ENCODE measurements at places on chromosomes 5 and 9. TPM values are rescaled to one million over a fixed set of nuclear protein-coding genes. Genes with fewer than 3 reads are reported as not detected.
A peak's percentile ranks its signal among the peaks of the same experiment; 100 is the strongest.

- no peak for DNase-seq
Measured at GRCh38 chr9:11618241-11618805, 1005.5 kb upstream of the PTPRD start.

DNA sequence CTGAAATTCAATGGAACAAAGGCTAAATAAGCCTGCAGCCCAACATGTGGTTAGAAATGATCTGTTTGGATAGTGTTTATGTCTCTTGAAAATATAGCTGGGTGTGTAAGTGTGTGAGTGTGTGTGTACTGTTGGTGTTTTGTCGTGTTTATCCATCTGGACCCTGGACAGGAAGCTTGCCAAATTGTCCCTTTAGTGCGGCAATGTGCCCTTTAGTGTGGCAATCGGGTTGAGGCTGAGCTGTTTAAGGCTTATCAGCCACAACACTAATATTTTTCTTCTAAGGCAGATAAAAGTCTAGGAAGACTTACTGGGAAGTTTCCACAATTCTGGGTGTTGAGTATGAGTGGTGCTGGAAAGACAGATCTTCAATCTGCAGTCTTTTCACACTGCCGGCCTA is 180.2 kb downstream of the YTHDC2 start:
- no peak for DNase-seq

DNA sequence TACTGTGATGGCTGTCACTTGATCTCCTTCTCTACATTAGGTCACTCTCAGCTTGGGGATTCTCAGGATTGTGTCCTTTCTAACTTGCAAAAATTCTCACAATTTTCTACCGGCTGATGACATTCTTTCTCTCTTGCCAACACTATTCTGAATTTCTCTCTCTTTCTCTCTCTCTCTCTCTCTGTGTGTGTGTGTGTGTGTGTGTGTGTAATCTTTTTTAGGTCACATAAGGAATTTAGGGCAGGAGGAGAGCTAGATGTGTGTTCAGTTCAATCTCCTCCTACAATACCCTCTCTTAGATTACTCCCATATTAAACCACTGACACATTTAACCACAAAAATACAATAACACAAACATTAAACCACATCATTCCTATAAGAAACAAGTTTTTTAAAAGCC is 242.3 kb upstream of the NREP start:
- DNase-seq = no peak

- no peak for DNase-seq
Measured at GRCh38 chr5:95963650-95964410, 2.2 kb upstream of the ELL2 start.

- no peak for DNase-seq
Measured at GRCh38 chr9:119736491-119737454, 367.5 kb upstream of the BRINP1 start.

DNA sequence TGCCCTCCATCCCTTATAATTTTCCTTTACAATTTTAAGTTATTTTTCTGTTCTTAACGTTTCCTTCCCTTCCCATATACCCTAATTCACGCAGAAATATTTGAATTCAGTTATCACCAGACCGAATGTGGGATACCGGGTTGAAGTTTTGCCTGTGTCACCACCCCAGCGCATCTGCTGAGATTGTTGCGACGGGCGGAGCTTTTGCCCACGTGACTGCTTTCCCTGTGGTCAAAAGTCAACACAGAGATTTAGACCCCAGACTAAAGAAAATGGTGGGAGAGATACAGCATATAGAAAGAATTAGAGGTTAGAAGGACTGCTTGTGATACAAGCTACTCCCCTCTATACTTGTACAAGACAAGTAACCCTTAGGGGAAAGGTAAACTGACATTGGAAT is 326.4 kb upstream of the CTNND2 start:
- no peak for DNase-seq

- no peak for DNase-seq
Measured at GRCh38 chr9:96859461-96860198, 5.3 kb upstream of the ZNF782 start.

- peak; percentile 78 for DNase-seq
Measured at GRCh38 chr9:127869310-127870152, 7.9 kb downstream of the AK1 start.

GRCh38 chr9:35923927-35924763 is 14.9 kb downstream of the SPAAR start:
- no peak for DNase-seq

- DNase-seq = no peak
Measured at GRCh38 chr5:138448481-138449398, 9.9 kb downstream of the REEP2 start.

DNA sequence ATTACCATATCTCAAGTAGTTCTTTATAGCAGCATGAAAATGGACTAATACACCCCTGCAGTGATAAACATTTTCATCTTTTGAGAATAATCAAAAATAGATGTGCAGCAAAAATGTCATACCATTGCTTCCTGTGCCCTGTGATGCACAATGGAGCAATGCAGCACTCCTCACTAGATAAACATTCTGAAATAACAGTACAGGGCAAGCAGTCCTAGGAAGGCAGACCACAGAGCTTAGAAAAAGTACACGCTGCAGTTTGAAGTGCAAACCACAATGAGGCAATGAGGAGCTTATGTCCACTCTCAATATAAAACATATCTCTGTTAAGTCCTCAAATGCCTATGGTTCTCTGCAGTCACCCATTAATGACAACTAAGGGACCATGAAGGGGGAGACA is 367.6 kb downstream of the PDE4D start:
- DNase-seq = no peak

- no peak for DNase-seq
Measured at GRCh38 chr5:107604146-107604910, 66.4 kb downstream of the EFNA5 start.

DNA sequence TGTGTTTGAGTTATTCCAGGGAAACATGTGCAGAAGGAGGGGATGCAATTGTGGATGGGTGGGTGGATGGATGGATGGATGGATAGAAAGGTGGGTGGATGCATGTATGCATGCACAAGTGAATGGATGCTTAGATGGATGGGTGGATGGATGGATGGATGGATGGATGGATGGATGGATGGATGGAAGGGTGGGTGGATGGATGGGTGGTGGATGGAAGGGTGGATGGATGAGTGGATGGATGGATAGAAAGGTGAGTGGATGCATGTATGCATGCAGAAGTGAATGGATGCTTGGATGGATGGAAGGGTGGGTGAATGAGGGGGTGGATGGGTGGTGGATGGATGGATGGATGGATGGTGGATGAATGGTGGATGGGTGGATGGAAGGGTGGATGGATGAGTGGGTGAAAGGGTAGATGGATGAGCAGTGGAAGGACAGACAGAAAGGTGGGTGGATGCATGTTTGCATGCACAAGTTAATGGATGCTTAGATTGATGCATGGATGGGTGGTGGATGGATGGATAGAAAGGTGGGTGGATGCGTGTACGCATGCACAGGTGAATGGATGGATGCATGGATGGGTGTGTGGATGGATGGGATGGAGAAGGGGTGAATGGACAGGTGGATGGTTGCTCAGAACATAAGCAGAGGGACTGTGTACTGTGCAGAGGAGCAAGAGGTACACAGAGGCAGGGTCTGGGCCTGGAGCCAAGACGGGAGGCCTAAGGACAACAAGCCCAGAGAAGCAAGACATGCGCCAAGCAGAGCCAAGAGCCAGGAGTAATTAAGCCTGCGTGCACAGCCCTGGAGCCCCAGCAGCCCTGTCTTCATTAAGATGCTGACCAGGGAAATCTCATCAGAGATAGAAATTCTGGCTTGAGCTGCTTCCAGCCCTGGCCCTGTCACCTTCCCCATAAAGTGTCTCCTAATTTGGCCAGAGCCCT is 84.6 kb upstream of the PPP1R26 start:
- DNase-seq = no peak

DNA sequence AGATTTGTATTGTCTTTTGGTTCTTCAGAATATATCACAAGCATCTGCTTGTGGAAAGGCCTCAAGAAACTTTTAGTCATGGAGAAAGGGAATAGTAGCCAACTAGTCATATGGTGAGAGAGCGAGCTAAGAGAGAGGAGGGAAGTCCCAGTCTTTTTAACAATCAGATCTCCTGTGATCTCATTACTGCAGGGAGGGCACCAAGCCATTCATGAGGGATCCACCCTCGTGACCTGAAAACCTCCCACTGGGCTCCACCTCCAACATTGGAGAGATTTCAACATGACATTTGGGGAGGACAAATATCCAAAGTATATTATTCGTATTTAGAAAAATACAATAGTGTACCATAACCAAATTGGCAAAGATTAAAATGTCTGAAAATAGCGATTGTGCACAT is 99.0 kb downstream of the GABRA1 start:
- DNase-seq = no peak

DNA sequence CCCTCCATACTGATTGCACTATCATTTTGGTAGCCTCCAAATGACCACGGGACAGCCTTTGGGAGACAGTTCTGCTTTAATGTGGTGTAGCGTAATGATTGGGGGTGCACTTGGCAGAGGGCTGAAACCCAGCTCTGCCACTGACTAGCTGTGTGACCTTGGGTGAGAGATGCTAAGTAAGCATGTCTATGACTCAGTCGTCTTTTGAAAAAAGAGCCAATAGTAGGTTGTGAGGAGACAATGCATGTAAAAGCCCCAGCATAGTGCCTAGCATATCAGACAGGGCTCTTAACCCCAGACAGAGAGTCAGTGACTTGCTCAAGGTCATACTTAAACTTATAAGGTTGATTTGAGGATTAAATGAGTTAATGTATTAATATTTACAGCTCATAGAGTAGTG is 18.0 kb upstream of the CXCL14 start:
- no peak for DNase-seq

- no peak for DNase-seq
Measured at GRCh38 chr9:90343991-90344390, 298.6 kb downstream of the DIRAS2 start.

GRCh38 chr9:91033797-91034196 is 232.2 kb downstream of the SYK start:
- DNase-seq = peak; percentile 47

DNA sequence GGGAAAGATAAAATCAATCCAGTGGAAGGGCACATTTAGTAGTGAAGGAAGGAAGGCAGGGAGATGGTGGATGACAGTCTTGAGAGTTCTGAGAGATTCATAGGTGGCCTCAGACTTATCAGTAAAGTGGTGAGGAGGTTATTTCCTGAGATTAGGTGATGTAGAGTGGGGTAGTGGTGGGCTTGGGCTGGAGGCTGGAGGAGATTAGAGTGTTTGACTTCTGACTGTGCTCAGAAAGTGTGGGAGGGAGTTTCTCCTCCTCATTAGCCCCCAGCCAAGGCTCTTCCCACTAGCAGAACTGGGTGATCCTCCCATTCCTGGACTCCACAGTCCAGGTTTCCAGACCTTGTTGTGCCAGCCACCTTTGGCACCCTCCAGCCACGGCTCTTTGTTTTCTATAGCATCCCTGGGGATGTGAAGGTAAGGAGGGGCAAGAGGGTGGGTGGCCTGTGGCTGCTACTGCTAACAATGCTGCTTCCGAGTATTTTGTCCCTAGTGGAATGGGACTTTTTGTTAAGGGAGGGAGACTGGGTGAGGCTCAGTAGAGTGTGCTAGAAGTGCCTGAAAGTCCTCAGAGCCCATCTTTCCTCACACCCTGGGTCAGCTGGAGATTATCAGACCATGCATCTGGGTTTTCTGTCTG is 94.4 kb downstream of the ADRB2 start:
- no peak for DNase-seq

GRCh38 chr9:105065098-105066088 is 137.4 kb upstream of the ABCA1 start:
- DNase-seq = no peak

DNA sequence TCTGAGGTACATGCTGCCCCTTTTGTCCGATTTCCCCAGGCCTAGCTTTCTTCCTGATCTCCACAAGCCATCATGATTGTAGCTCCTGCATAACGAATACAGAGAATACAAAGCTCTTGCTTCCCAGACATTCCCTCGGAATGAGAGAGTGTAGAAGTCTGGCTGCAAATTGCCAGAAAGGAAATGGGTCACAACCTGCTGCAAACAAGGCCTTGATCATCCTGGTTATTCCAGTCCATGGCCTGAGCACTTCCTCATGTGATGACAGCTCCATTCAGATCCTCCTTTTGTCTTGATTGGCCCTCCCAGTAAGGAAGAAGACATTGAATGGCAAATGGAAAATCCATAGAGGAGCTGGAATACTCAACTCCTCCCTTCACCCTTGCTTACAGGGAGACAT is 136.0 kb upstream of the ADRA1B start:
- DNase-seq = no peak

GRCh38 chr5:137497396-137498290 is 1.5 kb downstream of the SPOCK1 start:
- no peak for DNase-seq

DNA sequence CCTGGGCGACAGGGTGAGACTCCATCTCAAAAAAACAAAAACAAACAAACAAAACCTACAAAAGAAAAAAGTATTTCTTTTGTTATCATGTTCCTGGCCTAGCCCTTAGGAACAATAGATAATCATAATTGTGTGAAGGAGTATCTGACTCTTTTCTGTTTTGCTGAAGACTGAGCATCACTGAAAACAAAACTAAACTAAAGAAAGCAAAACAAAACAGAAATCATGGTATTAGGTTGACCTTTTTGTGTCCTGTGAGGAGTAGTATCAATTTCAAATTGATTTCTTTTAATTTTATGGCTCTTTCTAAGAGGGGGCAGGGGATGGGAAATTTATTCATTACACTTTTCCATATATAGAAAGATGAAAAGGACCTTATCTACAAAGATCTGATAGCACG is 246.0 kb downstream of the YTHDC2 start:
- no peak for DNase-seq

The CFAP90 gene
- total RNA-seq = not detected

The TNFAIP8 gene
- total RNA-seq = 130 TPM

The GLE1 gene
- total RNA-seq = 14.2 TPM

The GLIPR2 gene
- 57.3 TPM for total RNA-seq

The PCDHGB6 gene
- 0.16 TPM for total RNA-seq

The RNF224 gene
- not detected for total RNA-seq

The SAPCD2 gene
- total RNA-seq = 0.16 TPM

The C9orf152 gene
- total RNA-seq = not detected

The JAK2 gene
- 33.0 TPM for total RNA-seq

The RLN1 gene
- 6.6 TPM for total RNA-seq

The OTULINL gene
- 42.3 TPM for total RNA-seq

The RARS1 gene
- 59.1 TPM for total RNA-seq

The TLE1 gene
- 1.2 TPM for total RNA-seq

The PRDM9 gene
- total RNA-seq = not detected

The DOCK2 gene
- 202 TPM for total RNA-seq

The SYK gene
- 0.18 TPM for total RNA-seq

The FLT4 gene
- 5.7 TPM for total RNA-seq

The CBY3 gene
- 0.84 TPM for total RNA-seq

The SPAAR gene
- total RNA-seq = not detected

Data from naive thymus-derived CD4-positive, alpha-beta T cell (primary cell).